ENCODE measurements at places on chromosomes 4 and X.
A peak's percentile ranks its signal among the peaks of the same experiment; 100 is the strongest.

DNA sequence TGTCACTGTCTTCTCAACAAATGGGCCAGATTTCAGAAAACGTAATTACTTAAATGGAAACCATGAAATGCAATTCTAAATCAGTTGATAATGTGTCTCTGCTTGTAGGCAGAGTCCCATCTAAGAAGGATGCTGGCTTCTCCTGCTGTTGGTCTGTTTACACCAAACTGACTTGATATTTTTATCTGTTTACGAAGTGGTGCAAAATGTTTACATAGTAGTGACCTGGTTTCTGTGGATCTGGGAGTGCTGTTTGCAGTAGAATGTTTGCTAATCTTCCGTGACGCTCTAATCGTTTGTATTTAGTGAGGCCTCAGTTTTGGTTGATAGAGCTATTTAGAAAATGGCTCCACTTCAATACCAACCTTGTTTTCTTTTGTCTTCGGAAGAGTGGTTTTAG is 213.5 kb downstream of the VEGFC start:
- DNase-seq, result no peak

GRCh38 chrX:115018944-115019343 is 1.5 kb upstream of the IL13RA2 start:
- DNase-seq, result no peak

DNA sequence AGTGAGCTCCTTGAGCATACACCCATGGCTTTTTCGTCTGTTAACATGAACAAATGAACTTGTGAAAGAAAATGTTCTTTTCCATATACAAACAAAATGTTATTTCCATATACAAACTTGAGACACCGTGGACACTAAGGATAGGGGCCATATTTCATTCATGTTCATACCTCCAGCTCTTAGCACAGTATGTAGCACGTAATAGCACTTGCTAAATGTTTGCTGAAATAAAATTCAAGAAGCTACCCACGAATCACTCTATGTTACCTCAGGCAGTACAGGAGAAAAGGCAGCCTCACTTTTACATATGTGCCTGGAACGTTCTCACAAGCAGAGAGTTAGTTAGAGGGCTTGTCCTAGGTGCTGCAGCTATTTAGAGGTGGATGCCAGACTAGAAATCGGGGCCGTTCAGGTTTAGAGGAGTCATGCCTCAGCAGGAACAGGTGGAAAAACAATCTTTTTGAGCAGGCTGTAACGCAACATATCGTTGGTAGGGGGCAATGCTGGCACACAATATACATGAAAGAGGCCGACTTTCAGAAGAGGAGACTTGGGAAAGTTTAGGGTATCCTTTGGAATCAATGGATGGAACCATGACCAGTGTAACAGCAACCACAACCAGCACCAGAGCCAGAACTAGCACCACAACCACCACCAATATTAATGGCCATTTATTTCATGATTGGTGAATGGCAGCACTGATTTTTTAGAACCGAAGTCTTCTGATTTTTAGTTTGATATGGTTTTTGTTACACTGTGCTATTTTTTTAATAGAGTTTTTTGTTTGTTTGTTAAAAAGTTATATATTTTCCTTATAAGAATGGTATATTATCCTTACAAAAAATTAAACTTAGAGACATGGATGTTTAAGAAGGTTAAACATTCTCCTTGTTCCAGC is 14.8 kb upstream of the PAQR3 start:
- peak; percentile 36 for DNase-seq

GRCh38 chrX:4579480-4579879 is 866.0 kb upstream of the PRKX start:
- DNase-seq, result no peak

- peak; percentile 23 for DNase-seq
Observed at GRCh38 chr4:32010221-32010620, 1290.1 kb downstream of the PCDH7 start.

- no peak for DNase-seq
Observed at GRCh38 chrX:21645431-21645830, 12.7 kb downstream of the KLHL34 start.

- DNase-seq, result peak; percentile 48
Observed at GRCh38 chr4:121041307-121042090, 30.8 kb downstream of the NDNF start.
